ENCODE measurements at places on chromosomes 7 and 10.

DNA sequence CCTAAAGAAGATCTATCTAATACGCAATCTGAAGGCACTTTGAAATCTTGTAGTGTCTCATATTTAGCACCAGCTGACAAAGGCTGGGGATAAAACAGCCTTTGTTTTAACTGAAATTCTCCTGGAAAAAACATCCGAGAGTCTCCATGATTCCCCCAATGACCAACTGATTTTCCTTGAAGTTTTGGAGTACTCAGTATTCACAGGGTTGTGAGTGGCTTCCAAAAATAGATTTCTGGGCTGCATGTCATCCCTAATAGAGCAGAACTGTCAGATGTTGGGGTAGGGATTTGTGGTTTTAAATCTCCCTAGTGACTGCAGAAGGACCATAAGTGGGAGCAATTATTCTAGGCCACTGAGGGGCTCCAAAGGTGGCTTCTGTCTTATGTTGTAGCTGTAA, 206.4 kb downstream of the TAX1BP1 start:
- no peak for DNase-seq

DNA sequence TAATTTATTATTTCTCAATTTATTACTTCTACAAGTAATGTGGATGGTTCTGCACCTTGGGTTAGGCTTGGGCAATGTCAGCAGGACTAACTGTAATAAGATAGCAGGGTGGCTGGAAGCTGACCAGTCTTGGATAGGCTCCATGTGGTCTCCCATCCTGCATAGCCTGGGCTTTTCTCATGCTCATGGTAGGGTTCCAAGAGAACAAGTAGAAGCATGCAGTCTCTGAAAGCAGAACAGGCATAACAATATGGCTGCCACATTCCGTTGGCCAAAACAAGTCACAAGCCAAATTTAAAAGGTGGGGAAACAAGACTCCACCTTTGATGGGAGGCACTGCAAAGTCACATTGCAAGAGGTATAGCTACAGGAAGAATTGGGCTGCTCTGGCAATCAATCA, 98.6 kb upstream of the MDFIC start:
- no peak for DNase-seq

- DNase-seq = no peak
Measured at GRCh38 chr7:132160611-132161532, 415.4 kb downstream of the PLXNA4 start.

DNA sequence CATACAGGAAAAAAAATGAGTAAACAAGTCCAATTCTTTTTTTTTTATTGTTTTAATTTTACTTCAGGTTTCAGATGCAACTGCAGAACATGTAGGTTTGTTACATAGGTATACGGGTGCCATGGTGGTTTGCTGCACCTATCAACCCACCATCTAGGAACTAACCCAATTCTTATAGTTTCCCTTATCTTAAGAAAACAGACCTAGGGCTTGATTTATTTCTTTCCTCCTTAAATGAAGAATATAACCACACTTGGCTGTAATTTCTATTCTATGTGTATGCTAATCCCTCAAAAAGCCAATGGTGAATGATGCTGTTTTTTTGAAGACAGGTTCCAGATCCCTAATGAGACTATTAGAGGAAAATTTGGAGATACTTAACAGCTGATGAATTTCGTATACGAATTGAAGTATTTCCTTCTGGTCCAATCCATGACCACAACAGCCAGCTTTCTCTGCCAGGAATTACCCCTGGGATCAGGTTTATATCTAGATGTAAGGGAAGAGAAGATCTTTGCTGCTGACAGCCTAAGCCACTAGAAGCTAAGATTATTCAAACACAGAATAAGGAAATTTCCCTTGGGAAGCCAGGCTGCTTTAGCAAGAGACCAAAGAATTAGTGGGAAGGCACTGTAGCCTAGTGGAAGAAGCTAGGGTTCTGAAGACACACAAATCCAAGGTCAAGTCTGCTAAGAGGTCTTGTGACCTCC, 115.8 kb downstream of the INHBA start:
- DNase-seq = no peak

- peak; percentile 69 for DNase-seq
Measured at GRCh38 chr7:105521717-105522463, at the start of gene PUS7. TSS of gene PUS7 (minus strand) at chr7:105522271. CDS start at chr7:105508512, 13,759 bp downstream.

- no peak for DNase-seq
Measured at GRCh38 chr10:129950676-129951075, 13.4 kb downstream of the EBF3 start.

- no peak for DNase-seq
Measured at GRCh38 chr7:159125104-159125954, 19.3 kb downstream of the VIPR2 start.

GRCh38 chr10:60155943-60156683, 233.6 kb downstream of the ANK3 start:
- no peak for DNase-seq

DNA sequence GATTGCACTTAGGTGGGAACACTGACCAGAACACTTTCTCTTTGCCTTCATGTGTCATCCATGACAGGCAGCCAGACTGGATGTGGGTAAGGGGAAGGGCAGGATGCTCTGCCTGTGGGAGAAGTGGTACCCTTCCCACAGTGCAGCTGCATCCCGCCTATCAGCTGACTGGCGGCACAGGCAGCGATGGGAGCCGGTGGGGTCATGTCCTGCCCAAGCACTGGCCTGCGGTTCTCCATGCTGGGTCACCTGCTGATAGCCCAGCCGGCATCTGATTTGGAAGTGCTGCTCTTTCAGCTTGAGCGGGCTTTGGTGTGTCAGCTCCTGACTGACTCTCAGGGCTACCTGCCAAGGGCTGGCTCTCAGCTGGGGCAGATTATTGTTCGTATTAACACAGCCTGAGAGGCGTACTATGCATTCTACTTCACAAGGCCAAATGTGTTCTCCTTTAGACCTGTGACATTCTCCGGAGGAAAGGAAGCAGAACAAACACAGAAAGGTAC, 105.2 kb upstream of the PDLIM1 start:
- no peak for DNase-seq

DNA sequence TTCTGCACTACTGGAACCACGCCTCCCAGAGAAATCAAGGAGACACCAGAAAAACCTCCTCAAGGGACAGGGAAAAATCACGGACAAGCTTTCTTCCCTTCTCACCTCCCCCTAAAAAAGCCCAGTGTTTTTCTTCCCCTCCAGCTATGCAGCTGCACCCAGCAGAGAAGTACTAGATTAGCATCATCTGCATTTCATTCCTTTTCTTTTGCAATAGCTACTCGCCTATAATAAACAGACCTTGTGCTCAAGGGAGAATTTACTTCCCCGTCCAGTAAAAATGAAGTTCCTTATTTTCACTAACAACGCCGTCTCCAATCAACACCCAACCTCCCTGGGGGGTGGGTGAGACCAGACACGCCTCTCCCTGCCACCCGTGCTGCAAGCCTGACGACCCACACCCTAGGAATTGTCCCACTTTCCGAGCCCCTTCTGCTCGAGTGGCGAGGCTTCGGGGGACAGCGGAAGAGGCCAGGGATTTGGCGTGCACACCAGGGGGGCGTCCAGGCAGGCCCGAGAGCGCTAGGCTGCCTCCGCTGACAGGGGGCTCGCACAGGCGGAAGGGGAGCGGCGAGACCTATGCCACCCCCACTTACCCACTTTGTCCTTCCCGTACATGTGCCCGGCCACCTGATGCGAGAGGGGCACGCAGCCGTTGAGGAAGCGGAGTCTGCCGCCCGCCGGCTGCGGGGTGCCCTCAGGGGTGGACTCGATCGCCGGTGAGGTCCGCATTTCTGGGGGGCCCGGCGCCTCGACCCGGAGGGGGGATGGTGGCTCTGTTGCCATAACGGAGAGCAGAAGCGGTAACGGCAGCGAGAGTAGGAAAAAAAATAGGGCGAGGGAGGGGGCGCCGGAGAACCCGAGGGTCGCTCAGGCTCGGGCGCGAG, 625 bp downstream of the IPMK start:
- DNase-seq = no peak

- no peak for DNase-seq
Measured at GRCh38 chr10:102765336-102765735, 21.6 kb downstream of the WBP1L start.

GRCh38 chr7:42886129-42886528, 25.7 kb downstream of the C7orf25 start:
- no peak for DNase-seq

DNA sequence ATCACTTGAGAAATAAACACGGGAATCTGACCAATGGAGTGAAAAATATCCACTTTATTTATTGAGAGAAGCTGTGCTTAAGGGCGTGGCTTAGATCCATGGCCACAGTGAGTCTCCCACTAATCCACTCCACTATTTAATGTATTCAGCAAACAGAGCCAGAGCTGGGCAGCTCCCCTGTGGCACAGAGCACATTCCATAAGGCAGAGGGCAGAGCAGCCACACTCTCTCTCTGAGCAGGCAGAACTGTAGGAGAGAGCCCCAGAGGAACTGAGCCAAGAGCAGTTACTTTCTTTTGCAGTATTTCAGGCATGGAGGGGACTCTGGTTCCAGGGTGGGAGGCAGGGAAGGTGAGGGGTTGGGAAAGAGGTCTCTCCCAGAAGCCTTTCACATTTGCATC, 106.0 kb downstream of the GALNT17 start:
- DNase-seq = no peak

DNA sequence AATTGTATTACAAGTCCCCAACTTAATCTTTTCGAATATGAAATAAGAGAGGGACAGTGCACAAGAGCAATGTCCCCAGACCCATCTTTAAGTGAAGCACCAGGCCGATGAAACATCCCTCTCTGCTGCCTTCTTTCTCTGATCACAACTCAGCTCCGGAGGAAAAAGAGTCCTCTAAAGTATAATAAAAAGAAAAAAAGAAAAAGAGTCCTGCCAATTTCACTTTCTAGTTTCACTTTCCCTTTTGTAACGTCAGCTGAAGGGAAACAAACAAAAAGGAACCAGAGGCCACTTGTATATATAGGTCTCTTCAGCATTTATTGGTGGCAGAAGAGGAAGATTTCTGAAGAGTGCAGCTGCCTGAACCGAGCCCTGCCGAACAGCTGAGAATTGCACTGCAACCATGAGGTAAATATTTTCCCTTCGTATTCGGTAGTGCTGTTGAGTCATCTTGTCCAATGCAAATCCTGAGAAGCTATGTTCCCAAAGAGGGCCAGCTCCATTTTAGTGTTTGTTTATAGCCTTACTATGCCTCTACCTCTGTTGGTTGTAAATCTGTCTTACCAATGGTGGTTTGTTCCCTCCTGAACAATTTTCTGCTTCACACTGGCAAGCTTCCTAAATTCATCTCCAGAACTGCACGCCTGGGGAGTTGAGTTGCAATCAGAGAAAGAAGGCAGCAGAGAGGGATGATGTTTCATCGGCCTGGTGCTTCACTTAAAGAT, at the start of gene IFIT2:
IFIT2 (plus strand) TSS at position 326 of the 725 bp plus-strand sequence; CDS start at position 404, 78 bp downstream.
- DNase-seq = no peak

DNA sequence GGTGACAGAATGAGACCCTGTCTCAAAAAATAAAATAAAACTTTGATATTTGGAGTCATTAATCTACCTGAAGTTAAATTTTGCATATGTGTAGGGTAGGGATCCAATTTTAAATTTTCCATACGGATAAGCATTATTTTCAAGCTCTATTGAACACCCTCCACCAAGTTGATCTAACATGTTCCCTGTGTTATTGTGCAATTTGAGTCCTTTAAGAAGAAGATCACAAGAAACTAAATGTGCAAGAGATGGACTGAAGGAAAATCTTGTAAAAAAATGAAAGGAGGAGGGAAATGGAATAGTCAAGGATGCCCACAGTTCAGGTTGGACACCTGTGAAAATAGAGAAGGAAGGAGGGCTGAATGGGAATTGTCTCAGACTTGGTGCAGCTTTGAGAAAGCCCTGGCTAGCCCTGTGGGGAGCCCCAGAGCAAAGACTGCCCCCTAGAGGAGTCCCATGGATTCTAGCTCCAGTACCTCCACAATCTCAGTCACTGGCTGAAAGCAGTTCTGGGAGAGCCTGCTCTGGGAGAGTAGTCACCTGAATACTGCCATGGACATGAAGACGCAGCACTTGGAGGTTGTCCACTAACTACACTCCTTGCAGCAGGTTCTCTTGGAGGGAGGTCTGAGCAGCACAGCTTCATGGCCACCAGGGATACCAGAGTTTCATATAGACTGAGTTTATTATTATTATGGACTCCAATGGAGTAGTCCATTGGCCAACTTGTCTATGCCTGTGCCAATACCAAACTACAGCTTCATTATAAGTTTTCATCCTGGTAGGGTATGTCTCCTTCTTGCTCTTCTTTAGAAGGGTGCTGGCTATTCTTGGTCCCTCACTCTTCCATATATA, 5.7 kb upstream of the TIAL1 start:
- no peak for DNase-seq

GRCh38 chr7:115679976-115680375, 350.6 kb downstream of the TFEC start:
- DNase-seq = no peak

All from activated CD4-positive, CD25-positive, alpha-beta regulatory T cell (primary cell).